ENCODE measurements at places on chromosomes 13 and 19.
A peak's percentile ranks its signal among the peaks of the same experiment; 100 is the strongest.

- no peak for DNase-seq
Measured at GRCh38 chr19:12792051-12792852, 966 bp downstream of the JUNB start.

DNA sequence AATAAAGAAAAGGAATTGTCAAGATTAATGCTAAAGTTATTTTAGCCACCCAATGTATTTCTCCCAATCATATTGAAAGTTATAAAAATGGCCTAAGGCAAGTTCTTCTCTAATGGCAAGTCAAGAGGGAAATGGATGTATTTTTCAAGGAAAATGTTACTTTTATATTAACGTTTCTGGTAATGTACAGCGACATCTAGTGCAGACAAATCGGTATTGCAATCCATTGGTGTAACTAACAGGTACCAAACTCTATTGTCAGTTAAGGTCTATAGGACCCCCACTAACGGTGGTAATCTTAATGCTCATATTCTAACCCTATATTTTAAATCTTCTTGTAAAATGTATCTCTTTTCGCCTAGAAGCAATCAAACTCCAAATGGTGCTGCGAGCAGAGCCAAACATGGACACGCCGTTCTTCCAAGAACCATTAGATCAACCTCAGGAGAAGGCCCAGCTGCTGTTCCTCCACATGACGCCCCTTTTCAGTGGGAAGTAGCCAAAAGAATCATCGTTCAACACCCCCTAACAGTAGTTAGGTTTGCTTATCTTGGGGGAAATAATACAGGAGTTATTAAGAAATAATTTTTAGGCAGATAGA, 98.5 kb upstream of the PABPC3 start:
- DNase-seq, result peak; percentile 44

DNA sequence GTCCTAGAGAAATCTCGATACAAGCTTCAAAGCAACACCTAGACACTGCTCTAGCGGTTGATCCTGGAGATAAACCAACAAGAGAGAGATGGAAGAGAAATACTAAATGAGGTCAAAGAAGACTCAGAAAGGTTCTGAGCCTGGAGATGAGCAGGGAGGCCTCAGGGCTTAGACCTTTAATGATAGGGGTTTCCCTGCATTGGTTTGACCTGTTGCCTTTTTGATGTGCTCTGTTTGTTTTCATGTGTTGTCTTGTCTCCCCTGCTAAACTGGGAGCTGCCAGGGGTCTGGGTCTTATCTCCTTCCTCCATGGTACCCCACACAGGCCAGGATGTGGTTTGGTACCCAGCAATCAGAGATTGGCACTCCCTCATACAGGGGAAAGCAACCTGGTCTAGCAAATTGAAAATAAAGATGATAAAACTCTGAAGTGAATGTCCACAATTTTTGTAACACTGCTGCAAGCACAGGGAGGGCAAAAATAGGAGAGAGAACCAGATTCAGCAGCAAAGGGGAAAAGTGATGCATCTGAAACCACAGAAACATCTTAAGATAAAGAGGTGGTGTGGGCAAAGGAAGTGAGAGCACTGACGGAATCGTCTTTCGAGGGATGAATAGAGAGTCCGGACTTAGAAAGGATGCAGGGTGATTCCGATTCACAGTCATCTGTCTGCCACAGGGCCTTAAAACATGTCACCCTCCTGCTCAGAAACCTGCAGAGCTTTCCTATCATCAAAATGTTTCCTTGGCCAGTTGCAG, 3.5 kb downstream of the FFAR2 start:
- no peak for DNase-seq

DNA sequence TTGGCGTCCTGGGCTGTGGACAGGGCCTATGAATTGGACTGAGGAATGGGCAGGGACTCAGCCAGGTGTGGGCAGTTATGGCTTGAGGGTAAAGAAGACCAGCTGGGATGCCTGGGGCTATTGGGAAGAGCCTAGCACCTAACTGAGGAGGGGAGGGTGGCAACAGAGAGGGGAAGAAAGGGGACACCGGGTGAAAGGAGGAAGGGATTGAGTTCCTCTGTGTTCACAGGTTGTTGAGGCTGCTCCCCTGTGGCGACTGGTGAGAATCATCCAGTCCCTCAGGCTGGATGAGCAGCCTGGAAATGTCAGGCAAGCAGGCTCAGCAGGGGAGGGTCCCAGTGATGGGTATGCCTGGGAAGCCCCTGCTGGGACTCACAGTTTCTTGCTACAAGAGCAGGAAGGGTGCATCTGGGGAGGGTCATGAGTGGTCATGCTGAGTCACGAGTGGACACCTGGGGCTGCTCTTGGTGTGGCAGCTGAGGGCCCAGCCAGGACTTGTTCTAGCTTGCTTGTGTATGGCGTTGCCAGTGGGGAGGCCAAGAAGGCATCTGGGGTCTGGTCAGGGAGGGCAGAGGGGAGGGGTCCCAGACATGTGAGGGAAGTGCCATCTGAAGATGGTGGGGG, 1.4 kb downstream of the ZNF324 start:
- no peak for DNase-seq

DNA sequence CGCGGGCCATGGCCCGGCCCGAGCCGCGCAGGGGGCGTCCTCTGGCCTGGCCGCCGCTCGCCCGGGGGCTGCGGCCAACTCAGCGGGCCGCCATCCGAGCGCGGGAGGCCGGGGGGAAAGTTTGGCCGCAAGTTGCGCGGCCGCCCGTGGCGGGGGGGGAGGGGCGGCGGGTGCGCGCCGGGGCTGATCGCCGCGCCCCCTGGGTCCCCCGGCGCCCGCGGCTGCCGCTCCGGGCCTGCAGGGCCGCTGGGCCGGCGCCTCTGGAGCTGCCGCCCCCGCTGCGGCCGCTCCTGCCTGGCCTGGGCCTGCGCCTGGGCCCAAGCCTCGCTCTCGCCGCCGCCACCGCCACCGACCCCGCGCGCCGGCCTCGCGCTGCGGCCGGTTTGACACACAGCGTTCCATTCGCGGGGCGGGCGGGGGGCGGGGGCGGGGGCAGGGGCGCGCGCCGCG, at the start of gene NR2F6:
TSS of gene NR2F6 (minus strand) at position 385 of the 450 bp plus-strand sequence. CDS start 699 bp downstream, outside the sequence.
- DNase-seq, result no peak
